ENCODE measurements at places on chromosomes 13 and 19. TPM values are rescaled to one million over a fixed set of nuclear protein-coding genes. Genes with fewer than 3 reads are reported as not detected.

Gene S1PR4
- total RNA-seq = 2.2 TPM

Gene LIG4
- 16.8 TPM for total RNA-seq

Gene CERS1
- total RNA-seq = 0.42 TPM

Gene NALCN
- 0.63 TPM for total RNA-seq

Gene GPR12
- total RNA-seq = 0.26 TPM

Gene PDE4A
- 15.0 TPM for total RNA-seq

Gene LRRC25
- 5.8 TPM for total RNA-seq

Gene PCSK4
- 3.7 TPM for total RNA-seq

Gene OR7C1
- total RNA-seq = 0.06 TPM

Gene TNFRSF19
- 5.0 TPM for total RNA-seq

Gene NANOS3
- total RNA-seq = not detected

Gene ZNF607
- 4.6 TPM for total RNA-seq

Gene GFY
- not detected for total RNA-seq

Gene FGF9
- 1.9 TPM for total RNA-seq

Gene MUC16
- total RNA-seq = under 0.01 TPM

Gene SIGLEC8
- total RNA-seq = 0.66 TPM

Gene CCNE1
- 4.0 TPM for total RNA-seq

Gene ZNF414
- total RNA-seq = 24.5 TPM

Gene VSIG10L
- 2.5 TPM for total RNA-seq

Gene GNG7
- total RNA-seq = 18.8 TPM

Gene BEST2
- total RNA-seq = not detected

Gene TGFB1
- 29.8 TPM for total RNA-seq

Gene ZNF93
- total RNA-seq = 1.2 TPM

Gene F10
- 8.5 TPM for total RNA-seq

Gene PEAK3
- 1.7 TPM for total RNA-seq
